HEK293T (cell line): ENCODE measurements at places on chromosomes 2 and 18.

DNA sequence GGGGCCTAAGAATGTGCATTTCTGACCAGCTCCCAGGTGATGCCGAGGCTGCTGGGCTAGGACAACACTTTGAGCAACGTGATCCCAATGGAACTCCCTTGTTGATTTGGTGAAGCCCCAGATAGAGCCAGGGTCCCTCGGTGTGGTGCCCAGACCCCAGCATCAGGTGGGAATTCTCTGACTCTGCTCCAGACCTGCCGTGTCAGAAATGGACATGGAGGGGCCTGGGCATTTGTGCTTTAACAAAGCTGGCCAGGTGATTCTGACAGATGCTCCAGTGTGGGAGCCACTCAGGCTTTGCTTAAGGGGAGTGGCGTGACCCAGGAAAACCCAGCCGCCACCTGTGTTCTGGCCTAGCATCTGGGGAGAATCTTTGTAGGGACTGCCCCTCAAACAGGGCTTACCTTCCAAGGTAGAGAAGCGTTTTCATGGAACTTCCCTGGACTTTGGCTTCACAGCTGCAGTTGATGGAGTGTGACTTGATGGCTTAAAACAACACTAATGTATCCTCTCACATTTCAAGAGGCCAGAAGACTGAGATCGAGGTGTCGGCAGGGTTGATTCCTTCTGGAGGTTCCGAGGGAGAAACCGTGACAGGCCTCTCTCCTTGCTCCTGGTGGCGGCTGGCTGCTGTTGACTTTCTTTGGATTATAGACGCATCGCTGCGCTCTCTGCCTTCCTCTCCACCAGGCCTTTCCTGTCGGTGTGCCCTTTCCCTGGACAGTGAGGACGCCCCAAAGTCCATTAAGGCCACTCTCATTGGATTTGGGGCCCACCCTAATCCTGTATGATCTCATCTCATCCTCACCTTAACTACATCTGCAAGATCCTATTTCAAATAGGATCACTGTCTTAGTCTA lies 57.0 kb upstream of the HDAC4 start:
- no peak for DNase-seq

DNA sequence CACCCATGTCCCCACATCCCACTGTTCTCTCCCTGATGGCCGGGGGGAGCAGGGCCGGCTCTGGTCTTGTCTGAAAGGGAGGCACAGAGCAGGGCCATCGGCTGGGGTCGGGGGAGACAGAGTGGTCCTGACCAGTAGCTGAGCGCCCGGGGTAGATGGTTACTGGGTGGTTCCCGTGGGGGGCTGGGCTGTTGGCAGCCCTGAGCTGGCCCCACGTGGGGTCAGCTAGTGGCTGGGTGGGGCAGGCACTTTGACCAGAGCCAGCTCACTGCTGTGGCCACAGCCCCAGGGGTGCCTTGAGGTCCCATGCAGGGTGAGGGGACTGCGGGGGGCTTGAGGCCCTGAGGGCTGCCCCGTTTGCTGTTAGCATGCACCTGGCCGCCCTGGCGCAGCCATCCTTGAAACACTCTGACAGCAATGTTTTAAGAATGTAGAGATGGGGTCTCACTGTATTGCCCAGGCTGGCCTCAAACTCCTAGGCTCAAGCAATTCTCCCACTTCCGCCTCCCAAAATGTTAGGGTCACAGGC lies 12.3 kb upstream of the NEU4 start:
- no peak for DNase-seq

DNA sequence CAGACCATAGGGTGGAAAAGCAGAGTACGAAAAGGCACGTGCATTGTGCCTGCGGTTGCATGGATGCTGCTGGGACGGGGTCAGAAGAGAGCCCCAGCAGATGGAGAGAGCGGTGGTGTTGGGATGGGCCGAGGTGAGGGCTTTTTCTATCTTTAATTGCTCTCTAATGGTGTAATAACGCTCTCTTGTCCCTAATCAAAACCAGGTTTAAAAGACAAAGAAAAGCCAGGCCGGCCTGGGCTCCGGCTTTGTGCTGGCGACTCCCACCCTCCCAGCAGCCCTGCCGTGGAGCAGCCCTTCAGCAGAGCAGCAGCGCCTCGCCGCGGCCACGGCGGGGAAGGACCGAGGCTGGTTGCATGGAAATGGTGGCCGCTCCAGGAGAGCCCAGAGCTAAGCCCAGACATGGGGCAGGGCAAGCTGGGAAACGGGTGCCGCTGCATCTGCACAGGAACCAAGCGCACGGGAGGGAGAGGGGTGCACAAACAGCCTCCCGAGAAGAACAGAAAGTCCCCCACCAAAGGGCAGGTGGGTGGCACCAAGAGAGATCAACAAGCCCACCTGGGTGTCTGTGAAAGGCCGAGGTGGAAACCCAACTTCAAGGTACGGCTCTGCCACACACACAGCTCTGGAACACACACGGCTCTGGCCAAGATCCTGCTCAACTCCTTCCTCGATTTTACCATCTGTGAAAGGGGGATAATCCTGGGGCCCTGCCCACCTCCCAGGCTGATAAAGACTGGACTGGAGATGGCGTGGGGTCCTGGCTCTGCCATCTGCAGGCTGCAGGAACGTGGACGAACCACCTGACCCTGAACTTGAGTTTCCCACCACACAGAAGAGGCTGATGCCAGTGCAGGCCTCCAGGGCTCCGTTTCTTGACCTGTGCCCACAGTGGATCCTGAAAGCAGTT lies 15.0 kb downstream of the HS1BP3 start:
- peak; percentile 89 for DNase-seq

DNA sequence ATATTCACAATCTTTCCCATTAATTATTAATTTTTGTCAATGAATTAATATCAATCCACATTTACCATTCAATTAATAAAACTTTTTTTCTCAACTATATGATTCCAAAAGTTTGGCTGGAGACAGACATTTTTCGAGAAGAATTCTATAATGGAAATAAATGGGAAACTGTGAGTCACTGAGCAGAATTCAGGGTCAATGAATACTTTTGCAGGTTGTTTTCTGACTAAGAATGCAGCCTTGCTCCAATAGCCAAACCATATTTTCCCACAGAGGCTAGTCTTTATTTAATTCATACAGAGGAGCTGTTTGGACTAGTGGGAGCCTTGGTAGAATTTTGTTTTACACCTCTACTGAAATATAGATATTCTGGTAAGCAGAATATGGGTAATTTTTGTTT lies 82.3 kb downstream of the ARHGAP28 start:
- no peak for DNase-seq

DNA sequence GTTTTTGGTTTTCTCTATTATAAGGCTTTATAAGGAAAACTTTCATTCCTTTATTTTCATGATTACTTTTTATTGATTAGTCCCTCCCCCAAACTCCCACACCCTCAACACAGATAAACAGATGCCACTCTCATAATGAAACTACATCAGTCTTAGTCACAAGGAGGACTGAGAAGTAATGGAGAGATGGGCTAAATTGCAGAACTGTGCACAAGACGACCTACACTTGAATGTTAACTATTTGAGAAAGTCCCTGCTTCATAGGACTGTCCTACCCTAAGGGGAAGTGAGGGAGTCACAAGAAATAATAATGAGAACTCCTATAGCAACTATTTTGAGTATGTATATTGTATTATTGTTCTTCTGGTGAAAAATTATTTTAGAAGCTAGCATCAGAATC lies 360.8 kb downstream of the RBM43 start:
- DNase-seq, result no peak

DNA sequence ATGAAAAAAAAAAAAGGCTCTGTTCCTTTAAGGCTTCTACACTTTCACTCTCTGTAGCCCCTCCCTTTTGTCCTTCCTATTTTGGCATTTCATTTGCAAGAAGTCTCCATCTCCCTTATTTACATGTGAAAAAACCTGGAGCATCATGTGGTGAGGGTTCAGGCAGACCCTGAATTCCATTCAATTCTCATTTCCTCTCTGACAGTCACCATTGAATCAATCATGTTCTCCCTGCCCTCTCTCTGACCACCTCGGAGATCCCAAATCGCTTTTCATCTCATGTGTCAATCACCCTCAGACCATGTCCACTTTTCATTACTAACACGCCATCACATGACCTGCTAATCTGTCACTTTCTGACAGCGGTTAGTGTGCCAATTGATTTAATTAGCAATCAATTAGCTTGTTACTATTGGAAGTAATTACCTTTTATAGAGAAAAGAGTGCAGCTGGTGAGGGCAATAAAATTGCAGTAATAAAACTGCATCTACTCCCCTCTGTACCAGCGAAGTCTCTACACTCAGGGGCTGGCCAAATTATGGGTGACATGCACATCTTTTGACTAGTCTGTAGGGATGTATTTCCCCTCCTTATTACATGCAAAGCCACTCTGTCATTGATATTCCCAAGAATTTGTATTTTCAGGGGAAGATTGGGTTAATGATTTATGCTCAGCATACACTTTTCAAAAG lies 317.4 kb downstream of the EN1 start:
- no peak for DNase-seq

DNA sequence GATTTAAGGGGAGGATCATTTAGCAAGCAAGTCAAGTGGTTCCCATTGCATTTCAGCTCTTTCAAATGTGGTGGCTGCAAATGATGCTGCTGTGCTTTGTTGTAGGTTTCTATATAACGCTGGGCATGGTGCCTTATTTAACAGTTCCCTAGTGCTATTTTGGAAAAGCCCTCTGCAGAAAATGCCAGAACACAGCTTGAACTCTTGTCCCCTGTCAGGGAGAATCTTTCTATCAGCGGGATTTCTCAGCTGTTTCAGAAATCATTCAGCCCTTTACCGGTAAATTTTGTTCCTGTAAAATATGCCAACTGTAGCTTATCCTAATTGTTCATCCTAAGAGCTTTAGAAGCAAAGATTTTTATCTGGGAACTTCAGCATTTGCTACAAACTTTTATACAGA lies 77.8 kb upstream of the DTNA start:
- DNase-seq, result no peak

GRCh38 chr2:50125246-50125645 lies 906.7 kb downstream of the NRXN1 start:
- DNase-seq, result no peak
